ENCODE measurements at places on chromosomes 12 and 14. TPM values are rescaled to one million over a fixed set of nuclear protein-coding genes. Genes with fewer than 3 reads are reported as not detected.
A peak's percentile ranks its signal among the peaks of the same experiment; 100 is the strongest.

The TCP11L2 gene
- 53.3 TPM for polyA plus RNA-seq

The TMEM229B gene
- 14.6 TPM for polyA plus RNA-seq

The DYRK4 gene
- 42.0 TPM for polyA plus RNA-seq

The DCP1B gene
- polyA plus RNA-seq, result 17.5 TPM

The EIF2S3B gene
- 0.70 TPM for polyA plus RNA-seq

The CALCOCO1 gene
- 77.9 TPM for polyA plus RNA-seq

The FOXA1 gene
- not detected for polyA plus RNA-seq

The HCAR3 gene
- not detected for polyA plus RNA-seq

The BDKRB2 gene
- polyA plus RNA-seq, result not detected

The MGAT4C gene
- not detected for polyA plus RNA-seq

- H3K27ac ChIP-seq, result no peak overlapping the region
- DNase-seq, result no peak
- H3K27me3 ChIP-seq, result peaks cover 9% of the 10 kb centered on the region
- H3K36me3 ChIP-seq, result no peaks in the 10 kb centered on the region
- no peak overlapping the region for H3K4me3 ChIP-seq
Observed at GRCh38 chr12:116642106-116642505, 82.9 kb downstream of the MAP1LC3B2 start.

DNA sequence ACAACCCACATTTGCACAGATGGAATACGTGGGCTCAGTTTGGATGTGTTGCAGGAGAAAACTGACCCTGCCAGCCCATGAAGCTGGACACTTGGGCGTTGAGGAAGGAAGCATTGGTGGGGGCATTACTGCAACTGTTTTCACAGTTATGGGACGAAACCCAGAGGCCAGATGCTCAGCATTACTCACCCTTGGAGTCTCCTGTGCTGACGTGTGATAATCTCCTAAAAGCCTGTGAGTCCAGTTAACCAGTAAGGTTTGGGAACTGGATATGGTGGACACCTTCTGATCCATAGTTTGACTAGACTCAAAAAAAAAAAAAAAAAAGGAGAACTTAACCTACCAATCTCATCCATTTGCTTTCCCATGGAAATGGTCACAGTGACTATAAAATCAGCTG is 52.8 kb upstream of the EGLN3 start:
- H3K4me3 ChIP-seq, result no peak overlapping the region
- no peak overlapping the region for H3K27ac ChIP-seq
- no peak for DNase-seq
- peaks cover 3% of the 10 kb centered on the region for H3K27me3 ChIP-seq

DNA sequence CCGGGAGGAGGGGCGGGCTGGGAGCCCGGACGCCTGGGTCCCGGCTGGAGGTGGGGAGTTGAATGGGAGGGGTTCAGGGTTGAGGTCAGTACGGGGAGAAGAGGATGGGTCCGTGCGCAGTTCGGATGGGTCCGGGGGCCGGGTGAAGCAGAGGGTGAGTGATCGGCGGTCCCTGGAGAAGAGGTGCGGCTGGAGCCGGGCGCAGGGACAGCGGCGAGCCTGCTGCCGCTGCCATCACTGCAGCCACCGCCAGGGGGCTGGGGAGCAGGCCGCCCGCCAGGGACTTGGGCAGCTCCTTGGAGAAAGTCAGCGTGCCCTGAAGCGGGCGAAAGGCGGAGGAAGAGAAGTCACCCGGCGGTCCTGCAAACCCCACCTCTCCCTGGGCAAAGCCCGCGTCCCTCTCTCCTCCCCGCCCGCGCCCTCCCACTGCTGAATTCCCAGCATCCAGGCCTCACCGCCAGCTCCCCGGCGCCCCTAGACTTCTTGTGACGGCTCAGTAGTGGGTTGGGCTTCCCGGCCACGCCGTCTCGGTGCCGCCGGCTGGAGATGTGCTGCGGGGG is 6.0 kb upstream of the GPR84 start:
- no peaks in the 10 kb centered on the region for H3K27me3 ChIP-seq
- H3K27ac ChIP-seq, result no peak overlapping the region
- peaks cover 30% of the 10 kb centered on the region for H3K4me1 ChIP-seq
- H3K4me3 ChIP-seq, result no peak overlapping the region

- DNase-seq, result peak; percentile 40
- no peaks in the 10 kb centered on the region for H3K27me3 ChIP-seq
- peak overlapping the region; percentile 97 for H3K27ac ChIP-seq
Observed at GRCh38 chr12:111404362-111405148, 1.2 kb upstream of the SH2B3 start.

DNA sequence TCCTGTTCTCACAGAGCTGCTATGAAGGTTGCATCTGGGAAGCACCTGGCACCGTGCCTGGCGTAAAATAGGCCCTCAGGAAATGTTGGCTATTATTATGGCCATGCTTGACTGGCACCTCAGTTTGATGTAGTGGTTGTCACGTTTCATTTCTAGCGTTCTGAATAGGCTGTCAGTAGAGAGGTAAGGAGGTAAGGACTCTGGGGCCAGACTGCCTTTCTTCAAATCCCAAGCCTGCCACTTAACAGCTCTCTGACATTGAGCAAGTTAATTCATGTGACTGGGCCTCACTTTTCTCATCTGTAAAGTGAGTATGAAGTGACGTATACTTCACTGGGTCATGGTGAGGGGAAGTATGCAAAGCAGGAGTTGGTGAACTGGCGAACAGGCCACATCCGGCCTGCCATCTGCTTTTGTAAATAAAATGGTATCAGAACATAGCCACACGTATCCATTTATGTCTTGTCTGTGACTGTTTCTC is 196.2 kb downstream of the CACNA1C start:
- H3K27me3 ChIP-seq, result peaks cover 10% of the 10 kb centered on the region
- H3K4me3 ChIP-seq, result peak overlapping the region; percentile 19
- no peak overlapping the region for H3K27ac ChIP-seq
- no peaks in the 10 kb centered on the region for H3K36me3 ChIP-seq
- DNase-seq, result peak; percentile 7
- H3K4me1 ChIP-seq, result peaks cover 31% of the 10 kb centered on the region

DNA sequence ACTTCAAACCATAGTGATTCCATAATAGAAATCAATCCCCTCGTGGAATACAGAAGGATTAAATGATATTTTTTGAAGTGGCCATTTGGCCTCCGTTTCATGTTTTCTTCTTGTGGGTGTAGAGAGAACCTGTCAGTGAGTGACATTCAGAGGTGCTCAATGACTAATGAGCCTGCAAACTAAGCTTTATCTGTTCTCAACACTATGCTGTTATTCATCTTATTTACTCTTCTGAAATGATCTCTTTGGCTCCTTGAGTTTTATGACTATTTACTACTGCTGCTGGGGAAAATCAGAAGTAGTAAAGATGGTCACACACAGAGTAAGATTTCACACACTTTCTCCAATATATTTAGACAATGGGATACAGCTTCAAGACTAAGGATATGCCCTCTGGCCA is 30.4 kb downstream of the ATP2B1 start:
- DNase-seq, result no peak
- H3K4me1 ChIP-seq, result peaks cover 84% of the 10 kb centered on the region
- no peaks in the 10 kb centered on the region for H3K27me3 ChIP-seq
- H3K4me3 ChIP-seq, result no peak overlapping the region
- H3K27ac ChIP-seq, result peak overlapping the region; percentile 83

DNA sequence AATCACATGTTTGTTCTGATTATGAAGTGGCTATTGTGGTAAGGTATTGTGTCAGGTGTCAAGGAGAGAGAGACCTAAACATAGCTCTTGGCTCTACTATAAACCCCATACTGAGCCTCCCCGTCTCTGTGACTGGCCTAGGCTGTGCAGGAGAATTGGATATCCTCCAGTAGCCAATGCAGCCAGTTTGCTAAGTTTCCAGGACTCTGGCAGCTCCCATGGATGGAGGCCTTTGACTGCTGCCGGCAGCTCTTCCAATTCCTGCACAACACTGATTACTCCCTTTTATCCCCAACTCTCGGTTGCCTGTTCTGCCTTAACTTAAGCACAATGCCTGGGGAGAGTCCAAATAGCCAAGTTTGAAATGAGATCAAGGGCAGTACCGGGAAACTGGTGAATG is 59.3 kb downstream of the ABCC9 start:
- H3K36me3 ChIP-seq, result no peaks in the 10 kb centered on the region
- H3K4me3 ChIP-seq, result no peak overlapping the region
- H3K27me3 ChIP-seq, result peaks cover 6% of the 10 kb centered on the region
- DNase-seq, result no peak
- no peaks in the 10 kb centered on the region for H3K4me1 ChIP-seq

DNA sequence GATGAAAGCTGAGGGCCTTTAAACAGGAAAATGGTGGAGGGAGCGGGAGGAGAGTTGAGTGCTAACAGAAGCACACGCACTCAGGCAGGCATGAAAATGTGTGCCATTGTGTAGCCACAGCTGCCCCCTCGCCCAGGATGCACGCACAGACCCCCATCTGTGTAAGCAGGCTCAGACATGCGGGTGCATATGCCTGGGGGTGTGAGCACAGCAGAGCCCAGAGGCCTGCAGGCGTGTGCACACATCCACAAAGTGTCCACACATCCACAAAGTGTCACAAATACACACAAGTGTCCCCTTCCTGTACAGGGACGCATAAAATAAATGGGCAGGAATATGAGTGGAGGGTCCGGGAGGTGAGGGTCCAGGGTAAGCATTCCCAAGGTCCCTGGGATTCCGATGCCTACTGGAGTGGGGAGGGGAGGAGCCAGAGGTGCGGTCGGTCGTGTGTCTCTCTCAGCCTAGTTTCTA is 805 bp upstream of the KRT7 start:
- DNase-seq, result no peak
- H3K27ac ChIP-seq, result no peak overlapping the region
- H3K27me3 ChIP-seq, result peaks cover 66% of the 10 kb centered on the region
- H3K36me3 ChIP-seq, result no peaks in the 10 kb centered on the region

DNA sequence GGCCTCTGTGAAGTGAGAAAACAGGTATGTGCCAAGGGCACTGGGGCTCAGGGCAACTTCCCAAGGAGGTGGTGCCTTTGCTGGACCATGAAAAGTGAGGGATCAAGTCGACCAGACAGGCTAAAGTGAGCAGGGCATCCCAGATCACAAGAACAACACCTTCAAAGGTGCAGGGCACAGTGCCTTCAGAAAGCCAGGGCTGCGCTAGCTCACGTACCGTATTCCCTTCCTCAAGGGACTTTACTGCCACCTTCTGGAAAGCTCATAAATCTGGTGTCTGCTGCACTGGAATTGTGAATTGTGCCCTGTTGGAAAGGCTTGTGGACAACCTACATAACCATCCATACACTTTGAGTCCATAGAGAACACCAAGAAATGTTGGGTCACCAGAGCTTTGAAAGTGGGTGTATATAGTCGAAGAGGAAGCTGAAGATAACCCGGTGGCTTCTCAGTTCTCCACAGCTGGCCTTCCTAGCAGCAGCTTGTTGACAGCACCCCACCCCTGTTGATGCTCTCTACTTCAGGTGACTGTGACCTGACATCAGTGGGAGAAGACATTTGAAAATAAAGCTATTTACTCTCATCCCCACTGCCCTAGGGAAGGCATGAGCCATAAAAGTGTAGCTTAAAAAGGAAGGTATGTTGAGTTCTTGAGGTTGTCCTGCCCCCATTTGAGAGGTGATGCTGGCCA is 24.5 kb downstream of the FIGNL2 start:
- H3K4me1 ChIP-seq, result peaks cover 18% of the 10 kb centered on the region
- no peak overlapping the region for H3K4me3 ChIP-seq
- H3K36me3 ChIP-seq, result no peaks in the 10 kb centered on the region
- H3K27me3 ChIP-seq, result peaks cover 28% of the 10 kb centered on the region

GRCh38 chr12:82730953-82731459 is 44.3 kb downstream of the TMTC2 start:
- H3K4me3 ChIP-seq, result no peak overlapping the region
- H3K27ac ChIP-seq, result no peak overlapping the region

- no peak for DNase-seq
- no peak overlapping the region for H3K4me3 ChIP-seq
- H3K4me1 ChIP-seq, result peaks cover 8% of the 10 kb centered on the region
- H3K27ac ChIP-seq, result no peak overlapping the region
- peaks cover 85% of the 10 kb centered on the region for H3K27me3 ChIP-seq
Observed at GRCh38 chr14:56798447-56799342, 11.6 kb downstream of the OTX2 start.

DNA sequence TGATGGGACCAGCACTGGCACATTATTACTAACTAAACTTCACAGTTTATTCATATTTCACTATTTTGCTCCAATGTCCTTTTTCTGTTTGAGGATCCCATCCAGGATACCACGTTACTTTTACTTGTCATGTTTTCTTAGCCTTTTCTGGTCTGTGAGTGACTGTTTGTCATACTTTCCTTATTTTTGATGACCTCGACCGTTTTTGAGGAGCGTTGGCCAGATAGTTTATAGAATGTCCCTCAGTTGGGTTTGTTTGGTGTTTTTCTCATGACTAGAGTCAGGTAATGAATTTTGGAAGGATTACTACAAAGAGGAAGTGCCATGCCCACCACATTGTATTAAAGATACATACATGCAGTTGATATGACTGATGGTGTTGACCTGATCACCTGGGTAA is 199.4 kb upstream of the CCND2 start:
- no peak overlapping the region for H3K4me3 ChIP-seq
- no peaks in the 10 kb centered on the region for H3K36me3 ChIP-seq
- DNase-seq, result no peak
- no peaks in the 10 kb centered on the region for H3K4me1 ChIP-seq
- peaks cover 12% of the 10 kb centered on the region for H3K27me3 ChIP-seq

DNA sequence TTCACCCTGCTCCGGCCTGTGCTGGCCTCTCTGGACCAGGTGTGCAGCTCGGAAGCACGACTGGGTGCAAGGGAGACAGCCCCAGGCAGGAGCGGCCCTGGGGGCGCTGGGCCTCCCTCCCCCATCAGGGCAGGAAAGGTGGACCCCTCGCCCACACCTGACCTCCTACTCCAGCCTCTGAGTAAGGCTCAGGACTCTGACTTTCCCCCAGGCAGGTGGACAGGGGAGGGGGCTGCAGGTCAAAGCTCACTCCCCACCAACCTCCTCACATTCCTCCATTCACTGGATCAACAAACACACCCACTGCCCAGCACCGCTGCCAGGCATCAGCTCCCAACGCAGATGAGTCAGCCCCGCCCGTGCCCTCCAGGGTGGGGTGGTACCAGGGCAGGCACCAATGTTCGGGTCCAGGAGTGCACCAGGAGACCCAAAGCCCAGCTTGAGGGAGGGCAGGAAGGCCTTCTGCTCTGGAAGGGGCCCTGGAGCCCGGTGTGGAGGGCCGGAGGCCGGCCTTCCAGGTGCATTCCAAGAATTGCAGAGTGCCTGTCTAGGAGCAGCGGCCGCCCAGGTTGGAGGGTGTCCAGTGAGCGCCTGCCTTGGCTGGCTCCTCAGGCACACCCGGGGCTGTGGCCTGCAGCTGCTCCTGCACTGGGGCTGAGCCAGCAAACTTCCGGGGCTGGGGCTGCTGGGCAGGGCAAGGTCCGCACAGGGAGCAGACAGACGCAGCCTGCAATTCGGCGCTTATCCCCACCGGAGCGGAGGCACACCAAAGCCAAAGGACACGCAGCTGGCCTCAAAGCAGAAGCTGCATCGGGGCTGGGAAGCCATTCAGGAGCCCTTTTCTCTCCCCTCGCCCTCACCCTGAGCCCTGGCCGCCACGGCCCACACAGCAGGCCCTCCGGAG is 1.6 kb upstream of the INF2 start:
- no peaks in the 10 kb centered on the region for H3K27me3 ChIP-seq
- no peaks in the 10 kb centered on the region for H3K36me3 ChIP-seq
- peaks cover 39% of the 10 kb centered on the region for H3K4me1 ChIP-seq
- DNase-seq, result no peak

GRCh38 chr14:34104489-34105397 is 153.9 kb upstream of the EGLN3 start:
- H3K36me3 ChIP-seq, result no peaks in the 10 kb centered on the region
- no peaks in the 10 kb centered on the region for H3K27me3 ChIP-seq
- no peak overlapping the region for H3K27ac ChIP-seq
- H3K4me1 ChIP-seq, result no peaks in the 10 kb centered on the region

GRCh38 chr12:27359578-27360340 is 27.1 kb downstream of the BMAL2 start:
- H3K4me3 ChIP-seq, result no peak overlapping the region
- H3K36me3 ChIP-seq, result peaks cover 7% of the 10 kb centered on the region
- H3K4me1 ChIP-seq, result no peaks in the 10 kb centered on the region
- H3K27ac ChIP-seq, result no peak overlapping the region
- DNase-seq, result no peak

Measured in naive B cell (primary cell).